Stimulated activated CD4-positive, alpha-beta T cell treated with anti-CD3 and anti-CD28 coated beads, Interleukin-15, amount 100 ng/mL, for 24 hours (primary cell): ENCODE measurements at places on chromosomes 1 and 21.

DNA sequence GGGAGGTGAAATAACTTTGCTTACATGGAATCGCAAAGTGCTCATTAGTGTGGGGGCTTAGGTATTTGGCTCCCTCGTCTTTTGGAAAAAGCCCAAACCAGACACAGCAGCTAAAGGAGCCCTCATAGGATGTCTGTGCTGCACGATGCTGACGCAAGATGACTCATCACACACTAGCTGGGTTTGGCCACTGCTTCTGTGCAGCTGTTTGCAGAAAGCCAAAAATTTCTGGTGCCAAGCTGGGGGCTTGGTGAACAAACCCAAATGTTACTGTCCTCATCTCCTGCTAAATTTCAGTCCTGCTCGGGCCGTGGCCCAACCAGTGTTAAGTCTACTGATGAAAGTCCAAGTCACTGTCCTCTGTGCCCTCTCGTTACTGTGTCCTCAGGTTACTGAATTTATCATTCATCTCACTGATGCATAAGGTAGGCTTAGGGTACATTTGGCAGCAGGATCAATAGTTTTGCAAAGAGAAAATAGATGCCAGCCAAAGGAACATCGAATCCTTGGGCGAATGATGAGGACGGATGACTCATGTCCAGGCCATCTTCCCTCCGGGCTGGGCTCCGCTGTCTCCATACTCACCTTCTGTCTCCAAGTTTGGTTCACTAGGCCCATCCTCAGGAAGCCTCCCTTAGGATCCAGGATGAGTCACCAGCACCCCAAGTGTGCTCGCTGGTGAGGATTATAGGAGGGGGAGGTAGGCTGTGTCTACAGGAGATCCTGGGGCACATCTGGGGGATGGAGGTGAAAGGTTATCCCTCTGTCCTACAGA lies 177.7 kb downstream of the ADSS2 start:
- peak; percentile 15 for DNase-seq

DNA sequence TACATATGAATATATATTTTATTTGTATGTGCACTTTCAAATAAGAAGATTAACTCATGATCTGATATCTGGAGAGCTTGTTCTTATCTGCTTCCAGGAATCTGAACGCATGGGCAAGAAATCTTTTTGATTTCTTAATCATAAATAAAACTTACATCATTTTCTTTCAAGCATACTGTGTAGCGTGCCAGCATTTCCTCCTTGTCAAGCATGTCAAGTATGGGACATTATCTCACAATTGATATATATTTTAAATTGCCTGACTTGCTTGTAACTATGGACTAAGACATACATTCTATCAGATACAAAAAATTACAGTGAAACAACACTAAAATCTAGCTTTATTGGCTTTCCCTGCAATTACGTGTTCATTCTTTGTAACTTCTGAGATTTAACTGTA lies 1128.2 kb downstream of the PLA2G4A start:
- no peak for DNase-seq

GRCh38 chr21:15768045-15768601 lies 38.3 kb downstream of the USP25 start:
- no peak for DNase-seq

DNA sequence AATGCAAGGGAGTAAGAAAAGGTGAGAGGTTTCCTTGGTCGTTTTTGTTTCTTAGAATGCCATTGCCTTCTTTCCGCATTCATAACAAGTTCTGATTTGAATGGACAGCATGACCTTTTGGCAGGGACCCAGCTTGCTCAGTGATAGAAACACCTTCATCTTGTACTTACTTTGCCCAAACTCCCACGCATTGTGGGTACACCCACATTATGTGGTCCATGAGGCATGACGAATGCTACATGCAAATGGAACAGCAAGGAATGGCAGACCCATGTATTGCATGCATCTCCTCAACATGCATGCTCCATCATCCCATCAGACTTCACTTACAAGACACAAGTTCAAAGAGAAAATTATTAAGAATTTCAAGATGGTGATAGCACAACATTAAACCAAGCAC lies 102.8 kb downstream of the CDC7 start:
- DNase-seq, result peak; percentile 62

DNA sequence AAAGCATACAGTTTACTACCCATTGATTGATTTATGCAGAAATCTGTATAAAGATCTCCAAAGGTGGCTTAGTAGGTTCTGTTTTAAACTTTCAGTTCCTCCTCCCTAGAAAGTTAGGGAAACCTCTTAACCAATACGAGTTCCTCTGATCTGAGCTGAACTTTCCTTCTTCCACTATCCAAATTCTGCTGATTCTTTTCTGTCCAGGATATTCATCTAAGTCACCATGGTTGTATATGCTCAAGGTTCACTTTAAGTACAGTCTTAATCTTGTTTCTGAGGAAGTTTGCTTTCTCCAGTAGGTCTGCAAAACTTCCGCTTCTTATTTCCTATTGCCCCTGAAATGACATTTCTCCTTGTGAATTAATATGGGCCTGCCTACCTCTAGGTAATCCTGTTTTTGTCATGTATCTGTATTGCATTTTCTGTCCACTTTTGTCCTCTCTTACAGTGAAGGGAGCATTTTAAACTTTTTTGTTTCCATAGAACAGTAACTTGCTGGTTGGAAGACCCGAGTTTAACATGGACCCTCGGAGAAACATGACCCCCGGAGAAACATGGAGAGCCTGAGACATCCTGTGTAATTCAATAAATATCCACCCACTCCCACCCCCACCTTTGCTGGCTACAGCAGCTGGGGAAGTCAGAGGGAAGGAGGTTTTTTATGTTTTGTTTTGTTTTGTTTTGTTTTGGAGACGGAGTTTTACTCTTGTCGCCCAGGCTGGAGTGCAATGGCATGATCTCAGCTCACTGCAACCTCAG lies 16.7 kb upstream of the TUT4 start:
- no peak for DNase-seq

DNA sequence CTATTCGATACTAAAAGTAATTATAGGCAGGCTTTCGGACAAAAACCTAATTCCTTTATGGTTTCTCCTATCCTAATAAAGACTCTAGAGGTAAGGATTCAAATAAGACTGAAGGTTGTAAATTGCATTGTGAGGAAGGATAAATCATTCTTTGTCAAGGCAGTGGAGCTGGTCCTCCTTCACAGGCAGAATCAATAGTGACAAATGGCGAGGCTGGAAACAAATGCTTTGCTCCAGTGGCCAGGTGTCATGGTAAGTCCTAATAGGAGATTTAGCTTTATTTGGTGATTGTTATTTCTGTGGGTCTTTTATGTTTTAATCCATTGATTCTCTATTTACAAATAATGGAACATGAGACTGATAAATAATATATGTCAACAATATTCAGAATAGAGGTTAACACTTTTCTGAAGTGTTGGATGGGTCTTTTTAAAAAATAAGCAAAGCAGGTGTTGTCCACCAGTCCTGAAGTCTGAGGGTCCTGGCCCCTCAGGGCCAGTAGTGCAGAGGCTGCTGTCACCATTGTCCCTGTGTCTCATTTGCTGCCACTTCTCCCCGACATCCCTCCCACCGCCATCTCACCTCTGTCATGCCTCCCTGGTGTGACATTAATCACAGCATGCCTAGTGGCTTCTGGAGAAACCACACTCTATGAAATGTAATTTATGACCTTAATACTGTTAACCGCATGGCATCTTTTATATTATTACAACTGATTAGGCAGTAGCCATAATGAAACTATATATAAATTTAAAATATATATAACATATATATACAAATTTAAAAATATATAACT lies 120.9 kb upstream of the MAGI3 start:
- peak; percentile 3 for DNase-seq

- no peak for DNase-seq
Observed at GRCh38 chr1:33576821-33577599, 104.6 kb downstream of the ZSCAN20 start.

- DNase-seq, result no peak
Observed at GRCh38 chr1:93749894-93750301, 68.3 kb upstream of the BCAR3 start.
